Endothelial cell of coronary artery (primary cell): ENCODE measurements at places on chromosomes 7 and 10. TPM values are rescaled to one million over a fixed set of nuclear protein-coding genes. Genes with fewer than 3 reads are reported as not detected.

Gene SORCS3
- not detected in 2 replicates for total RNA-seq

Gene CPA2
- not detected in 2 replicates for total RNA-seq

Gene SLC26A3
- not detected in 2 replicates for total RNA-seq

Gene FEZF1
- not detected in 2 replicates for total RNA-seq

Gene PAPSS2
- total RNA-seq, result 50.6 and 92.4 TPM in 2 replicates

Gene ITPRID1
- not detected in 2 replicates for total RNA-seq

Gene GPR146
- 7.5 and 40.0 TPM in 2 replicates for total RNA-seq

Gene TSPAN14
- 67.5 and 89.7 TPM in 2 replicates for total RNA-seq

Gene C10orf53
- not detected in 2 replicates for total RNA-seq

Gene GNGT1
- total RNA-seq, result not detected in 2 replicates

Gene STEAP1B
- 23.6 and 29.0 TPM in 2 replicates for total RNA-seq

Gene SPDYE6
- not detected in 2 replicates for total RNA-seq

Gene MYO1G
- total RNA-seq, result under 0.01 and 0.09 TPM in 2 replicates
